Sigmoid colon (tissue), 7 donors: ENCODE measurements at places on chromosomes 2 and 18. TPM values are rescaled to one million over a fixed set of nuclear protein-coding genes. Genes with fewer than 3 reads are reported as not detected.
A peak's percentile ranks its signal among the peaks of the same experiment; 100 is the strongest.

SLC19A3 gene
- total RNA-seq, result 8.2 TPM

GRCh38 chr2:102592601-102593000 is 26.8 kb upstream of the SLC9A2 start:
- no peak for DNase-seq
- H3K4me3 ChIP-seq, result no peak overlapping the region
- no peaks in the 10 kb centered on the region for H3K4me1 ChIP-seq
- H3K27me3 ChIP-seq, result no peaks in the 10 kb centered on the region

DNA sequence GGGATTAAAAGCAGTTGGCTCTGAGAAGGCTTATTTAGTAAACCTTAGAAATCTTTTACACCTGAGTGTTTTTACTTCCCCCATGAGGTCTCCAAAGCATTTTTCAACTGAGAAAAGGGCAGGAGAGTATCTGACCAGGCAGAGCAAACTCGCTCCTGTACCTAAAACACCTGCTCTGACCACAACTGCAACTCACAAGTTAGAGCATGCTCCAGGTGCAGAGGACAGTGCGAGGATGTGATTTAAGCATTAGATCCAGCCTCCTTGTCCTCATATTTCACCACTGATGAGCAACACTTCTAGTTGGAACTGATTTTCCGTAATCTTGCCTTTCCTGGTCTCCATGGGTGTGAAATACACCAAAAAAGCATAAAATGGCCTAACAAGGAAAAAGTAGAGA is 34.5 kb upstream of the TBC1D8 start:
- H3K27ac ChIP-seq, result no peak overlapping the region
- no peaks in the 10 kb centered on the region for H3K36me3 ChIP-seq
- H3K4me3 ChIP-seq, result no peak overlapping the region
- no peaks in the 10 kb centered on the region for H3K4me1 ChIP-seq
- DNase-seq, result no peak

DNA sequence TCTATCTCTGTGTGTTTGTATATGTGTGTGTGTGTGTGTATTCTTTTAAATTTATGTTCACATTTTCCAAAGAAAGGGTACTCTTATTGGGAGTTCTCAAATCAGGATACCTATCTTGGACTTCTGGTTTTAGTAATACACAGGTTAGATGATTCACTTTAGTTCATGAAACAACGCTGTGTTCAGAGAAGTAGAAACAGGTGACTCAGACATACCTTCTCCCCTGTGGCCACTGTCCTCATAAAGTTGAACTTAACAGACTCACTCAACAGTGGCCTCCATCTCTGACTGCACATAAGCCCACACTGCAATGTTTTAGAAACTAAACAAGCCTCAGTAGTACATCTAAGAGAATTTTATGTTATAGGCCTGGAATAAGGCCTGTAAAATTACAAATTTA is 566.6 kb upstream of the VRK2 start:
- no peak for DNase-seq
- no peak overlapping the region for H3K27ac ChIP-seq
- H3K4me1 ChIP-seq, result no peaks in the 10 kb centered on the region
- H3K27me3 ChIP-seq, result no peaks in the 10 kb centered on the region
- no peak overlapping the region for H3K4me3 ChIP-seq

DNA sequence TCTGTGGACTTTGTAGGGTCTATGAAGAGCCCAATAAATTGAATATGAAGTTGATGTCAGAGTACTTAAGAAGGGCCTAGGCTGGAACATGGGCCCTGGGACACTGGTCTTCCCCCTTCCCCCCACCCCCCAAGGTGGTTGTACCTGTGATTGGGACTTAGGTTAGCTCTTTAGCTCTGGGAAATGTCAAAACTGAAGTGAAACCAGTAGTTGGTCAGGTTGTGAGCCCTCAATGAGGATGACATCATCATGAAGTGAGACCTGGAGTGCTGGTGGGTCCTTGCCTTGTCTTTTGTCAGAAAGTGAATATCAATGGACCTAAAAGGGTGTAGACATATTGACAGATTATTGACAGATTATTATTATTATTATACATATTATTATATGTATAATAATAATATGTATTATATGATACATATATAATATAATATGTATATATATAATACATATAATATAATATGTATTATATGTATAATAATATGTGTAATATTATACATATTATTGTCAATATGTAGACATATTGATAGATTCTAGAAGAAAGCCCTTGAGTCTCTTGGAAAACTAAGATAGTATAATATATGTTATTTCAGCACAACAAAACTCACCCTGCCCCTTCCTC is 5.4 kb downstream of the MARS2 start:
- no peak overlapping the region for H3K4me3 ChIP-seq
- DNase-seq, result no peak
- H3K4me1 ChIP-seq, result no peaks in the 10 kb centered on the region
- H3K27me3 ChIP-seq, result no peaks in the 10 kb centered on the region
- H3K36me3 ChIP-seq, result no peaks in the 10 kb centered on the region

DNA sequence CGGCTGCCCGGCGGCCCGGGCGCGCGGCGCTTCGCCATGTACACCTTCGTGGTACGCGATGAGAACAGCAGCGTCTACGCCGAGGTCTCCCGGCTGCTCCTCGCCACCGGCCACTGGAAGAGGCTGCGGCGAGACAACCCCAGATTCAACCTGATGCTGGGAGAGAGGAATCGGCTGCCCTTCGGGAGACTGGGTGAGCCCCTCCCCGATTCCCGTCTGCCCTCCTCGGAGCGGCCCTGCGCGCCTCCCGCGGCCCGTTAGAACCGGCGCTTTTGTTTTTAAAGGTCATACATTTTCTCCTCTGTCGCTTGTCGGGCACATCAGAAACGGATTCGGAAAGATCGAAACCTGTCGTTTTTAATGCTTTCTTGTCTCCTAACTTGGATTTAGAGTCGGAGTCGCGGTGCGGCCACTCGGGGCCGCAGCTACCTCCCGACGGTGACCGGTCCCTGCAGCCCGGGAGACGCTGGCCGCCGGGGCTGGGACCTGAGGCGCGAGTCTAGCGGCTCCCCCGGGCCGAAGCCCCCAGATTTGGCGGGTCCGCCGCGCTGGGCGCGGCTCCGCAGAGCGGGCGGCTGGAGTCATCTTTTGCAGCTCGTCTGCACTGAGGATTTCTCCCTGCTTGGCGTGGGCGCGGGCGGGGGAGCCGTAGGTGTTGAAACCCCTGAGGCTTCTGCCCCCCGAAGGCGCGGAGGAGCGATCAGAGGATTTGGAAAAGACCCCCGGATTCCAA is 519 bp downstream of the TTL start:
- no peaks in the 10 kb centered on the region for H3K27me3 ChIP-seq
- no peaks in the 10 kb centered on the region for H3K36me3 ChIP-seq
- DNase-seq, result peak; percentile 68
- H3K4me3 ChIP-seq, result peak overlapping the region; percentile 78
- H3K4me1 ChIP-seq, result no peaks in the 10 kb centered on the region

DNA sequence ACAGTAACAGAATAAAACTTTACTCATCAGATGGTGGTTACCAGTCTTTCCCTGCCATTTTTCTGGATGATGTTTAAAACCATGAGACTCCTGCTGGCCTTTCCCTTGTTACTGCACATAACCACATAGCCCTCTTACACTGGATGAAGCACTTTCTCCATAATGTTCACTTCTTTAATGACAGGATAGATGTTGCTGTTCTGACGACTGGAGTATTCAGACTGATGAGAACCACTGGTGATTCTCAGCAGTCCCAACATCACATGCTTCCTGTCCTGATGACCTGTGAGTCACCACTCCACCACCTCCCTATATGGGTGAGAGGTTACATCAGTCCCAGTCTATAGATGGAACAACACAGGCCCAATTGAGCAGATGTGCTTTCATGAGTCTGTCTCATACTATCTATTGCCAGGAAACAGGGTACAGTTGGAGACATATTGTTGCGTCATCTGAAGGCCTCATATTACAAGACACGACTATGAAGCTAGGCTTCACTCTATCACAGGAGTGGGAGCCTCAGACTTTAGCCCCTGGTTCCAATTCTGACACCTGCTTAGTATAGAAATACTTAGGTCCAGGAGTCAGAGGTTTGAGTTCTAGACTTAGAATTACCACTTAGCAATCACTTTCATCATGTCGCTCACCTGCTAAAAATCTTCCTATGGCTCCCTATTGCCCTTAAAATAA is 145.7 kb upstream of the KLF7 start:
- no peak overlapping the region for H3K4me3 ChIP-seq
- H3K27ac ChIP-seq, result peak overlapping the region; percentile 39
- H3K27me3 ChIP-seq, result no peaks in the 10 kb centered on the region

DNA sequence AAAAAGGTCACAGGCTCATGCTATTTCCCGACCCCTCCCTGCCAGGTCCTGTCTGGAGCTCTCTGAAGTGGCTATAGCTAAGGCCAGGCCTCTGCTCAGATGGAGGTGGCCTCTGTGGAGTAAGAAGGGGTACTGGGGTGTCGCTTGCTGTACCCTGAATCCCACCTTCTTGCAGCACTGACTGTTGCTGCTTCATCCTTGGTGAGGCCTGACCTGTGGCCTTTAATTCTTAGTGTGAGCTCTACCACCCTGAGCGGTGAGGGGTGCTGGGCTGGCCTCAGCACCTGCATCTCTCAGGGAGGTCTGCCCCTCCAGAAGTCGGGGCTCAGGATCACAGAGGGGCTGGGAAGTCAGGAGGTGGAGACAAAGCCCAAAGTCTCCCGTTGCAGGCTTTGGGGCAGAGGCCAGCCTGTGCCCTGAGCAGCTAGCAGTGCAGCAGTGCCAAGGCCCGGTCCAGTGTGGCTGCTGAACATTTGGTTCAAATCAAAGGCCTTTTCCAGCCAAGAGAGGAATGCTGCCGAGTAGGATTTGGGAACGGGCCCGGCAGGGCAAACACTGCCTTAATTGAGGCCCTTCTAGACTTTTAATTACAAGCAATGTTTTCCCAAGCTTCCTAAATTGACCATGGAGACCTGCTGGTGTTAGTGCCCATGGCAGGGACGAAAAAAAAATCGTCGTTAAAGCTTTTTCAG is 133.5 kb upstream of the HAAO start:
- peak overlapping the region; percentile 86 for H3K27ac ChIP-seq
- H3K4me3 ChIP-seq, result no peak overlapping the region
- H3K4me1 ChIP-seq, result no peaks in the 10 kb centered on the region
- H3K36me3 ChIP-seq, result no peaks in the 10 kb centered on the region

- no peaks in the 10 kb centered on the region for H3K36me3 ChIP-seq
- H3K4me3 ChIP-seq, result no peak overlapping the region
- no peaks in the 10 kb centered on the region for H3K4me1 ChIP-seq
- H3K27ac ChIP-seq, result no peak overlapping the region
- no peak for DNase-seq
- H3K27me3 ChIP-seq, result no peaks in the 10 kb centered on the region
Observed at GRCh38 chr2:138476940-138477339, 24.6 kb upstream of the SPOPL start.
